ENCODE measurements at places on chromosomes 11 and 22. TPM values are rescaled to one million over a fixed set of nuclear protein-coding genes. Genes with fewer than 3 reads are reported as not detected.

MMP8 gene
- not detected for total RNA-seq

- peaks cover 8% of the 10 kb centered on the region for H3K4me1 ChIP-seq
- H3K27me3 ChIP-seq, result no peaks in the 10 kb centered on the region
- no peak overlapping the region for H3K27ac ChIP-seq
- peaks cover 6% of the 10 kb centered on the region for H3K36me3 ChIP-seq
These were observed 42.9 kb downstream of the TPBGL start for GRCh38 chr11:75283391-75283931.

DNA sequence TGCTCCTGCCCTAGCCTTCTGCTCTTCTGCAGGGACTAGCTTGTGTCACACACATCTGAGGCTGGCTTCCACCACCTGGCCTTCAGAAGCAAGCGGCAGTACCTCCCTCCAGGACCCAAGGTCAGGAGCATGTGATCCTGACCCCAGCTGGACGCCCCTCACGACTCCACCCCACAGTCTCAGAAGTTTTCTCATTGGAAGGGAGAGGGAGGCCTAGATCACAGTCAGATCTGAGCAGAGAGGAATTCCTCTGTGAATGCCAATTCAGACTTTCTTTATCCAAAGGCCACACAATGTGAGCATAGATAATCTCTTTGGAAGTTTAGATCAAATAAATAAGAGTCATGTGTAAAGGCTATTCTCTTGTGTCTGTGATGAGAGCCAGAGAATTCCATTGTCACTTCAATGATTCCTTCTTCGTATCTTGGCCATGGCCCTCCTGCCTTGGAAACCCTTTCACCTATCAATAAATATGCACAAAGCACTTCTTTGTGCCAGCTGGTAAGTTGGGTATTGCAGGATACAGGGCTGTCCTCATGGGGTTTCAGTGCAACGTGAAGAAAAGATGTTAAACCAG, 142.9 kb downstream of the SNX19 start:
- no peaks in the 10 kb centered on the region for H3K27me3 ChIP-seq
- no peaks in the 10 kb centered on the region for H3K36me3 ChIP-seq
- no peak overlapping the region for H3K27ac ChIP-seq
- DNase-seq, result no peak
- no peaks in the 10 kb centered on the region for H3K4me1 ChIP-seq

DNA sequence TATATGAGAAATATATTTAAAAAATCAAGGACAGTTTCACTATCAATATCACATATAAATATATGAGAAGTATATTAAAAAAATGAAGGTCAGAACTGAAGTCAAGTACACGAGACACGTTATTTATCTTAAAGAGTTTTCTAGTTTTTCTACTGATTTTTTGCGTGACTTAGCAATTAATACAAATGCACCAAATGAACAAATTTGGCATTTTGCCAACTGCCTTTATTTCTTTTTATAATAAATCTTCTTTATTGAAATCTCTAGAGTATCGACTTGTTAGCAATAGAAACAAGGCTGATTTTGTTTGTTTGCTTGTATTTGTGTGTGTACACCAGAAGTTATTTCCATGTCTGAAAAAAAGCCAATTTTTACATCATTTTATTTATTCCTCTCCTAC, 1684.7 kb upstream of the RAG2 start:
- H3K27ac ChIP-seq, result no peak overlapping the region
- H3K36me3 ChIP-seq, result no peaks in the 10 kb centered on the region
- no peak overlapping the region for H3K4me3 ChIP-seq
- no peaks in the 10 kb centered on the region for H3K27me3 ChIP-seq
- no peak for DNase-seq
- no peaks in the 10 kb centered on the region for H3K4me1 ChIP-seq

- DNase-seq, result no peak
- H3K27ac ChIP-seq, result no peak overlapping the region
- peaks cover 26% of the 10 kb centered on the region for H3K4me1 ChIP-seq
- no peaks in the 10 kb centered on the region for H3K36me3 ChIP-seq
- H3K27me3 ChIP-seq, result peaks cover 41% of the 10 kb centered on the region
- H3K4me3 ChIP-seq, result no peak overlapping the region
These were observed 10.6 kb upstream of the PAX6 start for GRCh38 chr11:31821766-31822165.

ST14 gene
- not detected for total RNA-seq

DNA sequence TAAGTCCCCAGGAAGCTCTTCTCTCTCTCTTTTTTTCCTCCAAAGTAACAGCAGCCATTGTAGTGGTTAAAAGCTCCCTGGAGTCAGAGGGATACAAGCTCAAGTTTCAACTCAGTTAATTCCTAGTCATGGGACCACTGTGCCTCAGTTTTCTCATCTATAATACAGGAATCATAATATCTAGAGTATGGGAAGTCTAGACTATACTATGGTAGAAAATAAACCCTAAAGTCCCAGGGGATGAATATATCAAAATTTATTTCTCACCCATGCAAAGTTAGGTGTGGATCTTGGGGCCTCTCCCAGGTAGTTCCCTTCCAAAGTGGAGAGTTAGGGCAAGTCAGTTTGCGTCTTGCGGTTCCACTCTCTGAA, 33.7 kb downstream of the C11orf58 start:
- no peak overlapping the region for H3K27ac ChIP-seq
- H3K4me3 ChIP-seq, result no peak overlapping the region
- no peaks in the 10 kb centered on the region for H3K4me1 ChIP-seq
- DNase-seq, result no peak

RBMXL2 gene
- total RNA-seq, result not detected

CD81 gene
- 156 TPM for total RNA-seq

LRRC74B gene
- total RNA-seq, result 0.10 TPM

- no peak overlapping the region for H3K27ac ChIP-seq
- DNase-seq, result no peak
- H3K27me3 ChIP-seq, result no peaks in the 10 kb centered on the region
- H3K36me3 ChIP-seq, result no peaks in the 10 kb centered on the region
- H3K4me3 ChIP-seq, result no peak overlapping the region
These were observed 89.5 kb downstream of the KCNQ1 start for GRCh38 chr11:2534134-2534956.

PTGDR2 gene
- 2.3 TPM for total RNA-seq

SCUBE1 gene
- 0.74 TPM for total RNA-seq

DNA sequence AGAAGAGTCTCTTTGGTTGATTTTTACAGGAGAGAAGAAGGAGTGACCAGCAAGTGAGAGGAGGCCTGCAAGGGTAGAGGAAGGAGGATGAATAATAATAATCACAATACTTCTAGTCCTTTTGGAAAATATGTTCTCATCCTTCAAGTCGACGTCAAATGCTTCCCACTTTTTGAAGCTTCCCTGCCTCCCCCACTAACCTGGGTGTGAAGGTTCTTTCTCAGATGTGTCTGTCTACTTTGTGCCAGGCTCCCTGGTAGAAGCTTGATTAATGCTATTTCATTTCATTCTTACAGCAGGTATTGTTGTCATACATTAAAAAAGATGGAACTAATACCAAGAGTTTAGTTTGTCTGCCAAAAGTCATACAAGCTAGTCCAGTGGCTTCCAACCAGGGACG, 17.1 kb downstream of the TENM4 start:
- DNase-seq, result no peak
- H3K36me3 ChIP-seq, result no peaks in the 10 kb centered on the region
- peaks cover 2% of the 10 kb centered on the region for H3K27me3 ChIP-seq

PI4KA gene
- total RNA-seq, result 182 TPM

DNA sequence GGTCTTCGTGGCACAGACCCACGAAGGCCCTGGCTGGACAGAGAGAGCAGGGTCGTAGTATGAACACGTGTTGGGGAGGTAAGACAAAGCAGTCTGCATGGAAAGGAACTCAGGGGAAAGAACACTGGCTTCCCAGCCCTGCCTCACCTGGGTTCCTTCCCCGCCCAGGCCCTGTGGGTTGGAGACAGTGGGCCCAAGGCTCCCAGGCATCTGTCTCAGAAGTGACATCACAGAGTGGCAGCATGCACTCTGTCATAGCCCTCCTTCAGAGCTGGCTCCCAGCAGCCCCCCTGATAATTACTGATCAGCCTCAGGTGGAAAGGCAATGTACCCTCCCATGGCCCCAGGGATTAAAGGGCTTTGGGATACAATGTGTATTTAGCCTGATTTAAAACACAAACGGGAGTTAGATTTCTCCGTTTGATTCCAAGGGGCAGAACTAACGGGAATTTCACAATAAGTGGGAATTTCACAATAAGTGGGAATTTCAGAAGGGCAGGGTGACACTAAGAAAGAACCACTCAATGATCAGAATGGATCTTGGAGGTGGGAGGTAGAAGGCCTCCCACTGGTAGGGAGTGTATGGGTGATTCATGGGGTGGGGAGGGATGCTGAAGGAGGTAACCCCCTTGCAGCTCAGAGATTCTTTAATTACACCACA, 65.1 kb downstream of the SLC22A12 start:
- H3K4me3 ChIP-seq, result no peak overlapping the region
- no peak for DNase-seq
- H3K4me1 ChIP-seq, result no peaks in the 10 kb centered on the region
- H3K27me3 ChIP-seq, result no peaks in the 10 kb centered on the region
- H3K36me3 ChIP-seq, result no peaks in the 10 kb centered on the region
- no peak overlapping the region for H3K27ac ChIP-seq

DNA sequence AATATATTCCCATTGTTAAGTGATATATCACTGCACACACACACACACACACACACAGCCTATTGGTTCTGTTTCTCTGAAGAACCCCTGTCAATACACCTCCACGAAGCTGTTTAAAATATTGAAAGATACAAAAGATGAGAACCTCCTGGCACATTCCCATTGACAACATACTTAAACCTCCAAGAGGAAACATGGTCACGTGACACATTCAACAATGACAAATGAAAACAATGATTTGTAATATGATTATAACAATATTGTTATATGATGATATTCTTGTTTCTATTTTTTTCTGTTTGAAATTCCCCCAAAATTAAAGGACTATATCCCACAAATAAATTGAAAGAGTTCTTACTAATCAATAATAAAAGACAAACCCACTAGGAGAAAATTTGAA, 1344.9 kb downstream of the BRD1 start:
- no peak overlapping the region for H3K4me3 ChIP-seq
- no peak for DNase-seq
- no peaks in the 10 kb centered on the region for H3K4me1 ChIP-seq

TREH gene
- not detected for total RNA-seq

- H3K4me1 ChIP-seq, result peaks cover 69% of the 10 kb centered on the region
These were observed 1.7 kb downstream of the SBF1 start for GRCh38 chr22:50473088-50473487.

GRCh38 chr11:113623114-113623513, 83.0 kb downstream of the TMPRSS5 start:
- H3K36me3 ChIP-seq, result no peaks in the 10 kb centered on the region
- no peak overlapping the region for H3K4me3 ChIP-seq
- H3K4me1 ChIP-seq, result no peaks in the 10 kb centered on the region
- DNase-seq, result no peak
- H3K27ac ChIP-seq, result no peak overlapping the region
- H3K27me3 ChIP-seq, result peaks cover 3% of the 10 kb centered on the region

All from CD4-positive, CD25-positive, alpha-beta regulatory T cell (primary cell).